ENCODE measurements at places on chromosomes 4 and X.

DNA sequence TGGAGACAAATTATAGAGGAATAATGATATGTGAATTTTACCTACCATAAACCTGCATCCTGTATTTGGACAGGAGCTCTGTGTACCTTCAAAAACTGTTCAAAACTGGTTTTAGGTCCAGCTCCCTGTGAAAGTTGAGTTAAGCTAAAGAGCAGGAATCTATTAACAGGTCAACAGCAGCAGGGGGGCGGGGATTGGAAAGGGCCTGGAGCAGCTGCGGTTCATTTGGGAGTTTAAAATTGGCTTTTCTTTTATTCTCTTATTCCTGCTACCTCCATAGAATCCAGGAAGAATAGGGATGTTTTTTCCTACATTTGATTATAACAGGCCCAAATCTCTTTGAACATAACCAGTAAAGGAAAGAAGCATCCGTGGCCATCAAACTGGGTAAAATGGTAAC is 23.8 kb downstream of the SHROOM3 start:
- DNase-seq, result no peak

- DNase-seq, result no peak
These were observed 65.0 kb downstream of the COQ2 start for GRCh38 chr4:83219344-83220331.

- no peak for DNase-seq
These were observed 52.6 kb downstream of the SULT1B1 start for GRCh38 chr4:69707807-69708206.

DNA sequence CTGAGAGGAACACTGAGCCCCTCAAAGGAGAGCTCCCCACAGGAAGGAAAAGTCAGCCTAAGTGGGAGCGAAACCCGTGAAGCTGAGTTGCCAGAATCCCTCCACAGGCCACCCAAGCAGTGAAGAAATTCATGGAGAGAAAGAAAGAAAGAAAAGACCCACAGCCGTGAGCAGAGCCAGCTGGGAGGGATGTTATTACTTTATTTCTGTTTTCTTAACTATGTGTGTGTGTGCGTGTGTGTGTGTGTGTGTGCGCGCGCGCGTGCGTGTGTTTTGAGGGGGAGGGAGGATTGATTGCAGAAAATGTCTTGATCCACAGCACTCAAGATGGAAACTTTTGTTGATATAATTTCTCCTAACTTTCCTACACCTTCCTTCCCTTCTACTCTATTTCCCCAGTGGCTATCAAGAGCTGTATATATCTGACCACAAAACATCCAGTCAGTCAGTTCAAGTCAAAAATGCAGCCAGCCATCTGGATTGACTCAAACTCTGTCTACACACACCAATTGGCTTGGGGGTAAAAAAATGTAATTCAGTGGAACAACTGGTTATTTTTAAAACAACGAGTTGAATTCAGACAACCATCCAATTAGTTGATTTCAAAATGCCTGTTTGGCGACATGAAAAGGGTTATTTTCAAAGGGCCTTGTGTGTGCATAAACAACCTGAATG is 13.8 kb upstream of the GPC3 start:
- DNase-seq, result no peak

DNA sequence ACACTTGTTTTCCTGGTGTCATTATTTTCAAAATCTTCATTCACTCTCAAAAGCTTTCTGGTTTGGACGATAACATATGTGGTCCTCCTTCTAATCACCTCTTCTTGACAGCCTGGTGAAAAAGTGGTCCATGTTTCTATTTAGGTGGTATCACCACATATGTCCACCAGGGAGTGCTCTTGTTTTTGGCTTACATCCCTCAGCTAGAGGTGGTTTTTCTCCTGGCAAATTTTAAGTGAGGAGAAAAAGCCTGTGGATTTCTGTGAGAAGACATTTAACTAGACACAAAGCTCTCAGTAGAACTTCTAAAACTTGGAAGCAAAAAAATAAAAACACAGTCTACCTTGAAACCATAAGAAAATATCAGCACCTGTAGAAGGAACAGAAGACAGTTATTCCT is 58.0 kb upstream of the FRMPD4 start:
- DNase-seq, result no peak

DNA sequence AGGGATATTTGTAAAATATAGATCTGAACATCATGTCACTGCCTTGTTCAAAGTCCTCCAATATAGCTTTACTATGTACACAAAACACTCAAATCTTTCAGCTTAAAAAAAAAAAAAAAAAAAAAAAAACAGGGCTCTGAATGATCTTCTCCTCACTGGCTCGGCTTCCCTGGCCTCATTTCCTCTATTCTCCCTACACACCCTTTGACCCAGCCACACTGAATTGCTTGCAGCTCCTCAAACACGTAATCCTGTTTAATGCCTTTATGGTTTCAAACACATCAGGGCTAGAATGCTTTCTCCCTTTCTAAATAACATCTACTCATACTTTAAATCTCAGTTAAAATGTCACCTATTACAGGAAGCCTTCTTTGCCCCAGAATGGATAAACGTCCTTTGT is 60.8 kb downstream of the MTMR8 start:
- DNase-seq, result no peak

DNA sequence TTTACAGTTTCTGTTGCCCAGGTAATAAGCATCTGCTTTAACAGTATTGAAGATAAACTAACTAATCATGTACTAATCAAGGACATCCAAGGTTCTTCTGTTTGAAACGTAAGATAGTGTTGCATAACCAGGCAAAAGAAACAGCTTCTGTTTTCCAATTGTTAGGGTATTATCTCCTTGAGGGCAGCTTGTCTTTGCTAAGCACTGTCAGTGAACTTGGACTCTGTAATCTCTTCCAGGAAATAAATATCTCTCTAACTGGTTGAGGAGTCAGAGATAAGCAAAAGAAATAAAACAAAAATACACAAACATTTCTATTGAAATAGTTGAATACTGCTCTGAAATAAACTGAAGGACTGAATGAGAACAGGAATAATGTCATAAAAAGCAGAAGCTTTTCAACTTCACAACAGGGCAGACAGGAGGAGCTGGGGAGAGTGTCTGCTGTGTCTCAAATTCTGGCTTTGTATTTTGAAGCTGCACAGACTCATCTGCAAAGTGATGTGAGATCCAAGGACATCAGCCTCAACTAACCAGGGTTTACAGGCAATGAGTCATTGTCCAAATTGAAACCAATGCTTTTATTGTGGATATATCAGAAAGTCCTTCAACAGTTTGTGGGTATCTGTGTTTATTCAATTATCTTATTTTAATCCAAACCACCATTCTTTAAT is 1253.0 kb upstream of the PCDH7 start:
- DNase-seq, result no peak

DNA sequence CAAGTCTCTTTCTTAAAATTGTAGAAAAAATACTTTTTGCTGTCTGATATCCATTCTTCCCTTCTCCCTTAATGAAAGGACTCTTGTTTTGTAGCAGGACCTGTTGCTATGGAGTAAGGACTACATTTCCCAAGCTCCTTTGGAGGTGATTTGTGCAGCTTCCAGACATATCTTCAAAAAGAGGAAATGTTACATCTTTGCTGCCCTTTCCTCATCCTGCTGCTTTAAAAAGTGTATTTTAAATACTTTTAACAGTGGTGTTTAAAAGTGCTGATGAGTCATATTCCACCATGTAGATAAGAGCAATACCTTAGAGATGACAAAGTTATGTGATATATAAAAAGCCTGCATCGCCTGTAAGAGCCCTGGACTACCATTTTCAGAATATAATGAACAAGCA is 98.7 kb downstream of the CFAP299 start:
- DNase-seq, result no peak

DNA sequence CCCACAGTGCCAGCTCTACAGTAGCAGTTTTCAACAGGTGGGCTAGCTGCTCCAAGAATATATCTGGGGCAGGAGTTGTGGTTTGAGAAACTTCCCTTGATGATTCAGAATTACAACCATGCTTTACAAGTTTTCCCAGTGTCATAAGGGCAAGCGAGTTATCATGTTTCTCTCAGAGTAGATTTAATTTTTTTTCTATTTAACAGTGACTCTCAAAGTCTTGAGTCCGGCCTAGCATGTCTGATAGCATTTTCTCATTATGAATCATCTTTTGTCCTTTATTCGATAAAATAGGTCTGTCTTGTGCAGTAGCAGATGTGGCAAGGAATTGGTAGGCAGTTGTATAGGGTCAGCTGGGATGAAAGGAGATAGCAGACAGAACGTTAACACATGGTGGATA is 62.2 kb upstream of the SPANXD start:
- DNase-seq, result no peak

- DNase-seq, result no peak
These were observed 119.1 kb upstream of the OTUD4 start for GRCh38 chr4:145299380-145300076.

- no peak for DNase-seq
These were observed 64.5 kb upstream of the CLDN34 start for GRCh38 chrX:9902656-9903055.

GRCh38 chrX:39514801-39515200 is 583.0 kb downstream of the BCOR start:
- no peak for DNase-seq

DNA sequence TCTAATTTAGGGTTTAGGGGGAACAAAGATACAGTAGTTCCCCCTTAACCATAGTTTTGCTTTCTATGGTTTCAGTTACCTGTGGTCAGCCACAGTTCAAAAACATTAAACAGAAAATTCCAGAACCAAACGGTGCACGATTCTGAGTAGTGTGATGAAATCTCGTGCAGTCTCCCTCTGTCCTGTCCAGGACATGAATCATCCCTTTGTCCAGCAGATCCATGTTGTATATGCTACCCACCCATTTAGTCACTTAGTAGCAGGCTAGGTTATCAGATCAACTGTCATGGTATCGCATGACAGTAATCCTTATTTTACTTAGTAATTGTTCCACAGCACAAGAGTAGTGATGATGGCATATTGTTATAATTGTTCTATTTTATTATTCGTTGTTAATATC is 556.1 kb downstream of the IL1RAPL1 start:
- no peak for DNase-seq

DNA sequence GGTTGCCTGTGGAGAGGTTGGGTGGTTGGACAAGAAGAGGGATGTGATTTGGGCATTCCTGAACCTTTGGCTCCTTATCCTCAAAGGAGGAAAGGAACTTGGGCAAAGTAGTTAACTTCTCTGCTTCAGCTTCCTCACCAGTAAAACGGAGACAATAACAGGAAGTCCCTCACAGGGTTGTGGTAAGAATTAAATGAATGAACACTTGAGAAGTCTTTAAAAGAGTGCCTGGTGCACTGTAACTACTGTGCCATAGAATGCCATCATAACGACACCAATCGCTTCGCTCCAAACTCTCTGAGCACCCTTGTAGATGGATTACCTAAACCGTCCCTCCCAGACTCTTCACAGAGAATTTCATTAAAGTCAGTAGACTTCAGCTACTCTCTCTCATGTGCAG is 10.5 kb downstream of the ZCCHC18 start:
- DNase-seq, result peak; percentile 54

- no peak for DNase-seq
These were observed 11.5 kb downstream of the CRMP1 start for GRCh38 chr4:5881340-5881739.
